ENCODE measurements at places on chromosomes 4 and X.

GRCh38 chr4:154030152-154030551 is 241.3 kb upstream of the SFRP2 start:
- DNase-seq: no peak

GRCh38 chrX:69158166-69158980 is 6.9 kb downstream of the PJA1 start:
- no peak for DNase-seq

DNA sequence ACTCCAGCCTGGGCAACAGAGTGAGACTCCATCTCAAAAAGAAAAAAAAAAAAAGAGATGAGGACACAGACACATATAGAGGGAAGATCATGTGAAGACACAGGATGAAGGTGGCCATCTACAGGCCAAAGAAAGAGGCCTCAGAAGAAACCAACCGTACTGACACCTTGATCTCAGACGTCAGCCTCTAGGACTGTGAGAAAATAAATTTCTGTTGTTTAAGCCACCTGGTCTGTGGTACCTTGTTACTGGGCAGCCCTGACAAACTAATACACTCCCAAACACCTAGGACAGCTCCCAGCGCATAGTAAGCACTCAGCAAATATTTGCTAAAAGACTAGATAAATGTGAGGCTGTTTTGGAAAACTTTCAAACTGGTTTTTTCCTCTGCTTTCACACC is 59.2 kb upstream of the SMIM10 start:
- no peak for DNase-seq

- DNase-seq: peak; percentile 54
Observed at GRCh38 chrX:50905334-50905733, 5.2 kb upstream of the BMP15 start.

GRCh38 chr4:113358784-113359183 is 309.3 kb downstream of the ANK2 start:
- no peak for DNase-seq

DNA sequence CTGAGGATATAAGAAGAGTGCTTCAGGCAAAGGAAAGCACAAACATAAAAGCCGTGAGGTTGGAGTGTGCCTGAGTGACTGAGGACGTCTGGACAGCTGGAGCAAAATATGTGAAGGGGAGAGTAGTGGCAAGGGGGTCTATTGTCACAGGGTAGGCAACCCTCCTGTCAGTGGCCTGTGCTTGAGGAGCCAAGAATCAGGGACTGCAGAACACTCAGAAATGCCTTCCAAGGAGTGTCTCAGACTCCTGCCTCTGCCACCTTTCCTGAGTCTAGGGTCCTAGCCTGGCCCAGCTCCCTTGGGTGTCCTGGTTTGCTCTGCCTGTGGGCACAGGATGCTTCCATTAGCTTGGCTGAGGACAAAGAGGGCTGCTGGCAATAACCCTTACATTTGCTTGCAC is 152.5 kb upstream of the PJA1 start:
- DNase-seq: no peak

DNA sequence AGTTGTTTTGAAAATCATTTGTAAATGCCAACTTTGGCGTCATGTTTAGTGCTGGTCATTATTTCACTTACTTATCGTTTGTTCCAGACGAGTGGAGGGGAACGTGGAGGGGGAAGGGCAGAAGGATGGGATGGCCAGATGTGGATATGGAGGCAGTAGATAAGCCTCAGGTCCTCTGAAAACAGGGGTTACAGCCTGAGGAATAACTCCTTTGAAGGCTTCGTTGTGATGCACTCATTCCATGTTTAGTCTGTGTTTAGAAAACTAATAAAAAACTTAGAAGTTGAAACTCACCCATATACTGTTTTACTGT is 1.1 kb downstream of the MOB1B start:
- no peak for DNase-seq

DNA sequence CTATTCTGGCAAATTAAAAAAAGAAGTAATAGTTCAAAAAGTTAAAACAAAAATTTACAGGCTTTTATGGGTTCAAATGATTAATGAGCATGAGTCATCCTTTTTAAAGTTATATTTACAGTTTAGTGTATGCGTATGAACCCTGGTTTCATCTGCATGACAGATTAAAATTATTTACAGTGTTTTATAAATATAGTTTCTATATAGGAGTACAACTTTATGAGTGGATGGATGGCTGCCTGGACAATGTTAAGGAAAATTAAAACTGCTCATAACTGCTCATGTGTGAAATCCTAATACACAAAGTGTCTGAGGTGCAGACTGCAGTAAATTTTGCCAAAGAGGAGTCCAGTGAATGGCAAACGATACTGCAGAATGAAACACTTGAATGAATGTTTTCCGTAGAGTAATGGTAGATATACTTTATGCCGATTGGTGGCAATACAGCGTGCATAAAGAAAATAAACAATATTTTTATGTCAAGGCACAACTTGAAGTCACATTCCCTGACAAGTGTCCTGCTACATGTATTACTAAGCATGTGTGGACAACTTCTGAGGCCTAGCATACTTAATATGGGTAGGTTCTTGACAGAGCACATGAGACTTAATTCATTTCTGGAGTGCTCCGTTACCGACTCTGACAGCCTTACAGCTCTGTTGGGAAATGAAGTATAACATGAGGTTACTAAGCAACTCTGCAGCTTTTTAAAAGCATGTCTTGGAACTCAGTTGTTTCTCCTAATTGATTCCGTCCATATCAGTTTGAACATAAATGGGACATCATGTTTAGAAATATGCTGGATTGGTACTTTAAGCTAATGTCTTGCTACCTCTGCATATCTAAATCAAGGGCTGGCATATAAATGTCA is 985.6 kb upstream of the PCDH7 start:
- no peak for DNase-seq
